ENCODE measurements at places on chromosomes 7 and 10.

- no peak for DNase-seq
Observed at GRCh38 chr10:35447693-35448407, 111.5 kb downstream of the CCNY start.

- no peak for DNase-seq
Observed at GRCh38 chr10:114223066-114223465, 16.0 kb upstream of the VWA2 start.

- no peak for DNase-seq
Observed at GRCh38 chr7:87498893-87499292, 23.4 kb upstream of the ABCB4 start.

DNA sequence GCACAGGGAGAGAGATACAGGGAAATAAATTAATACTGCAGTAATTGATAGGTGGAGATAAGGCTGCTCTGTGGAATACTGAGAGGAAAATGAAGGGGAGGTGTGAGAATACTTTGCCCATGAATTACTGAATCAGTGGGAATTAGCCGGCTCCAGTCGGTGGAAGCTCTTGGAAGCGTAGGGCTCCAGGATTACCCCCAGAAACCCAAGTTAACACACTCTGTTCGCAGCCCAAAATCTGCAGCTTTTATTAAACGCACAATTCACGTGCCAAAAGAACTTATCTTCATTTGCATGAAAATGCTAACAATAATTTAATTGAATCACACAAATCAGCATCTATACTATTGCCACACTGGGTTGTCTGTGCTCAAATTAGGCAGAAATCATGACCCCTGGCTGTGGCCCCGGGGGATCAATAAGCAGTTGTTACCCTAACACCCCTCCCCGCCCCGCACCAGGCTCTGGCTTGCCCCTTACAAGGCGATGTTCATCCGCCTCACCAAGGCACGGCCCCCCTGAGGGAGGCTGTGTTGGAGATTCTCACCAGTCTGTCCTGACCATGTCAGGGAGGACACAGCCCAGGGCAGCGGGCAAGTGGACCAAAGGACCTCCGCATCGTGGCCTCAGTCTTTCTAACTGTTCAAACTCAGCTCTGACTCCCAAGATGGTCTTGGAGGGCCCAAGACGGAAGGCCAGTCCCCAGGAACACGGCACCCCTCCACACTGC, 48.4 kb upstream of the MGMT start:
- DNase-seq: no peak

DNA sequence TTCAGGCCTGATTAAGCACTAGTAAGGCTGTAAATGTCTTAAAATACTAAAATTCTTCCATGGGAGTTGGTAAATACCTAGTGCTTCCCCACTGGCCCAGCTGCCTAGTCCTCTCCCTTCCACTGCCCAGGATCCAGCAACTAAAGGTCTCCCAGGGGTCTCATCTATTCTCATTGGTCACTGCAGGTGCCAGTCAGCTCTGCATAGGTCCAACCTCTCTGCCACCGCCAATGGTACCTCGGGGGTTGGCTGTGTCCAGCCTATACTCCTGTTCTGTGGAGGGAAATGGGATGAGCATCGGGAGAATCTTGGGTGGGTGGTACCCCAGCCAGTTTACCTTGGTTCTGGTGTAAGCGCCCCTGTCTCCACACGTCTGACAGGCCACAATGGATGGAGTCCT, 6.1 kb upstream of the CREB5 start:
- no peak for DNase-seq

GRCh38 chr7:158125091-158125490, 462.5 kb downstream of the PTPRN2 start:
- no peak for DNase-seq

DNA sequence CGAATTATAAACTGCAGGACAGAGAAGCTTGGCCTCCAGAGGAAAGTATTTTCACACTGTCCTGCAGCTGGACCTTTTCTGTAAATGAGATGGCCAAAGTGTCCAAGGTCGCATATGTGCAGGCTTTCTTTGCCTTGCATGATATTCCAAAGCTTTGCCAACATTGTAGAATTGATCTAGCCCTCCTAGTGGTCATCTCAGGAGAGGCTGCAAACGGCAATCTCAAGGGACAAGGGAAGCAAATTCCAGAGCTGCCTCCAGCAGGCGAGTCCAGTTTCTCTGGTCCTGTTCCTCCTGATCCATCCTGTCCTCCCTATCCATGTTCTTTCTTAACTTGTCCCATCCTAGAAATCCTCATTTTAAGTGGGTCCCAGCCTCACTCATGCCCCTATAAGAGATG, 373.4 kb upstream of the PCDH15 start:
- no peak for DNase-seq

- DNase-seq: no peak
Observed at GRCh38 chr7:28062197-28062991, 118.2 kb downstream of the JAZF1 start.

GRCh38 chr7:126403040-126403439, 849.7 kb downstream of the GRM8 start:
- DNase-seq: no peak
